ENCODE measurements at places on chromosomes 7 and 10. TPM values are rescaled to one million over a fixed set of nuclear protein-coding genes. Genes with fewer than 3 reads are reported as not detected.

- DNase-seq, result no peak
These were observed at the start of gene GBX1 for GRCh38 chr7:151167197-151167961. Gene GBX1, minus strand, starts transcription at chr7:151167694. Its CDS starts 146 bp downstream, at chr7:151167548.

The FAM131B gene
- total RNA-seq, result 0.63 TPM

GRCh38 chr7:121126801-121127534, 138.5 kb downstream of the CPED1 start:
- no peak for DNase-seq

GRCh38 chr10:124019886-124020797, 73.3 kb downstream of the CHST15 start:
- DNase-seq, result no peak

The GNAI1 gene
- 8.8 TPM for total RNA-seq

DNA sequence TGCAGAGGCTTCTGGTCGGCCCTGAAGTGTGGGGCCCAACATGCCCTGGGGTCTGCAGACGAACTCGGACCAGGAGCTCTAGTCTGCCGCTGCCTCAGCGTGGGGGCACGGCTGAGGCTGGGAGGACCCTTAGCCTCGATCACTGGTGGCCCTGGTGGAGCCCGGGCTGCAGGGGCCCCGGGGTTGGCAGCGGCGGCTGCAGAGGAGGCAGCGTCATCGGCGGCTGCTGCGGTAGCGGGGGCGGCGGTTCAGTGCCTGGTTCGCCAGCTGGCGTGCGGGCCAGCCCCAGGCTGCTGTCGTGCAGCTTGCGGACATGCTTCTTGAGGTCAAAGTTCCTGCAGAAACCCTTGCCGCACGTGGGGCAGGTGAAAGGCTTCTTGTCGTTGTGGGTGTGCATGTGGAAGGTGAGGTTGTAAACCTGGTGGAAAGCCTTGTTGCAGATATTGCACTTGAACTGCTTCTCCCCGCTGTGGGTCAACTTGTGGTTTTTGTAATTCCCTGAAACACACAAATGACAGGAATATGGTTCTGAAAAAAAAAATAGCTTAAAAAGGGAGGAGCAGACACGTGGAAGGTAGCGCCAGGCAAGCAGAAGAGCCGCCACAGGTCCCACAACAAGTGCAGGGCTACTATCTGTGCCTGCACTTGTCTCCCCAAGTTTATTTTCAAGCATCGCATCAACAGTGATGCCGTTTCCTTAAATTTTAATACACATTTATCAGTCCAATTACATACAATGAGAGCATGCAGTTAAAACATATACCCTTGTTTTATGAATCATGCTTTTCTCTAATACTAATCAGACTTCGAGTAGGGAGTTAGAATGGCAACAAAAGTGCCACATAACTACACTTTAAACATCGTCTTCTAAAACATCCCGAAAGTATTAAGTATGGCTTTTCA, 2.4 kb downstream of the FEZF1 start:
- DNase-seq, result peak; percentile 60

DNA sequence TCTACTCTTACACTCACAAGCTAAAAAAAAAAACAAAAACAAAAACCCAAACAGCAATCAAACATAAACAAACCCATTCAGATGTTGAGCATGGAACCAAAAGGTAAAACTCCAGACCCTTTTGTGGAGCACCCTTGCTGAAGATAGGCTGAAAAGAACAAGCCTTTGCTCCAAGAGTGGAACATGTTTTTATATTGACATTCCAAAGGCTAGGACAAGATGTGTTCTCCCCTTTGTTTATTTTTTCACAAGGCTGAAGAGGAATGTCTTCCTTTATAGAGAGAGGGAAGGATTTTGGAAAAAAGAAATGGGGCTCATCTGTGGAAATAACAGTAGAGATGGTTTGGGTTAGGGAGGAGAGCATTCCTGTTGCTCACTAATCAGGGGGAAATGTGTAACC, 87.2 kb upstream of the ELMO1 start:
- DNase-seq, result no peak

DNA sequence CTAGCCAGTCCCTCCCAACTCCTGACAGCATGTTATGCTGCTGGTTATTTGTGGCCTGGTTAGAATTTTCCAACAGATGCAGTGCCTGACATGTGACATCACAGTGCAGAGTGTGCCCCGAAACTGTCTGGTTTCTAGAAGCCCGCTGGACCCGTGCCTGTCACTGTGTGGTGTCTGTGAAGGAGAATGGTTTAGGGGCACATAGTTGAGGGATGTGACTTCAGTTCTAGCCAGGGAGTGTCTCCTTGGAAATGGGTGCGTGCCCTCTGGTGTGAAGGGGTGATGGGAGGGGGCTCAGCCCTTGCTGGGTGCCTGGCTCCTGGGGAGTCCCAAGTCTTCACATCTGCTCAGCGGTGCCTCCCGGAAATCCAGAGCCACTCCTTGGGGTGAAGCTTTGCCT, 303.6 kb downstream of the GLRX3 start:
- DNase-seq, result no peak

DNA sequence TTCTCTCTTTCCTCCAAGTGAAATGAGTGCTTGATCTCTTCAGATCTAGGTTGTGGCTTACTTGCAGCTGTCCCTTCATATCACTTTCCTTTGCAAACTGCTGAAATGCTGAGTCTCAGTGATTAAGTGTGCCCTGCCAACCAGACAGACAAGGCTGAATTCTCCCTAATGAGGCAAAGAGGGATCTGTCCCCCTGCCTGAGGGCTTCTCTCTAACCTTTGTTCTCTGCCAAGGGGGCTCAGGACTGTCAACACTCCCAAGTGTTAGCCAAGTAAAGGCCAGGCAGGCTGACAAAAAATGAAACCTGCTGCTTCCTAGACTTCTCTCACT, at the start of gene MSS51:
Gene MSS51 (minus strand): TSS at position 24 of the 330 bp plus-strand sequence. CDS start 5,277 bp downstream, outside the sequence.
- DNase-seq, result no peak

DNA sequence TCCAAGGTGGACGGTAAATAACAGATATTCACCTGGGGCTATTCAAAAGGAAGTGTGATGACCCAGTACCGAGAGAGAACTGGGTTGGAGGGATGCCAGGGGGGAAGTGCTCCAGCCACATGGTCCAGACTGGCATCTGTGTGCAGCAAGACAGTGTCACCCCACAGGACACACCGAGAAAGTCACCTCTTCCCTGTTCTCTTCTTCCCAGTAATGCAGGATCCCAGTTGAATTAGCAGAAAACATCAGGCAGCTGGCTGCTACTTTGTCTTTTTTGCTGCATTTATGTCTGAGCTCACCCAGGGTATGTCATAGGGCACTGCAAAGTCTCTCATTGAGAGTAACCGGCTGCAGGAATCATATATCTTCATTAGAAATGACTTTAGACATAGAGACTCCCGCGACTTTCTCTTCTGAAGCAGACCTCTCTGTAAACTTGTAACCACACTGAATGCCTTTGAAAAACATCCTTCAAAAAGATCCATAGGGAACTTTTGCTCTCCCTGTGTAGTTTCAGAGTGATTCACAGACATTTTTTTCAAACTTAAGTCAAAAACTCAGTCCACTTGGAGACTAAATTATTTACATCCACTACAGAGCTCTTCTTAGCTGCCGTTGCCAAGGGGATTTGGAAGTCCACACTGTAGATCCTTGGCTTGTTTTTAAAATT, 609.0 kb upstream of the DPP6 start:
- no peak for DNase-seq

The LRRN3 gene
- not detected for total RNA-seq

The RELN gene
- 3.1 TPM for total RNA-seq

The SPDYE11 gene
- total RNA-seq, result not detected

- DNase-seq, result no peak
These were observed 96.0 kb downstream of the HTR5A start for GRCh38 chr7:155166108-155166507.

DNA sequence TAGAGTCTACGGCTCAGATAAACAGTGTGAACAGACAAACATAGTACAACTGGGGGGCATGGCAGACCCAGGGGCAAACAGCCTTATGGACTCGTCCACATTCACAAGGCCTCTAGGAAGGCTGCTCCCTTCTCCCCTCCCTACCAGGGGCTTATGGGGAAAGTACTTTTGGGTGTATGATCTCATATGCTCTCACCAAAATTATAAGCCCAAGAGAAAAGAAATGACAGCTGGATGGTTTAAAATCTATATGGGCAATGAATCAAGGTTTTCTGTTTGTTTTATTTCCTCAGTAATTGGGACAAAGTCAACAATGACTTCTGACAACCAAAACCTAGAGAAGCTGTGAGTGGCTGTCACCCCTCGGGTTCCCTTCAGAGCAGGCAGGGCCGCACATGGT, 144.4 kb downstream of the PKD1L1 start:
- no peak for DNase-seq

- no peak for DNase-seq
These were observed 151.9 kb downstream of the UBE2H start for GRCh38 chr7:129800901-129801300.

DNA sequence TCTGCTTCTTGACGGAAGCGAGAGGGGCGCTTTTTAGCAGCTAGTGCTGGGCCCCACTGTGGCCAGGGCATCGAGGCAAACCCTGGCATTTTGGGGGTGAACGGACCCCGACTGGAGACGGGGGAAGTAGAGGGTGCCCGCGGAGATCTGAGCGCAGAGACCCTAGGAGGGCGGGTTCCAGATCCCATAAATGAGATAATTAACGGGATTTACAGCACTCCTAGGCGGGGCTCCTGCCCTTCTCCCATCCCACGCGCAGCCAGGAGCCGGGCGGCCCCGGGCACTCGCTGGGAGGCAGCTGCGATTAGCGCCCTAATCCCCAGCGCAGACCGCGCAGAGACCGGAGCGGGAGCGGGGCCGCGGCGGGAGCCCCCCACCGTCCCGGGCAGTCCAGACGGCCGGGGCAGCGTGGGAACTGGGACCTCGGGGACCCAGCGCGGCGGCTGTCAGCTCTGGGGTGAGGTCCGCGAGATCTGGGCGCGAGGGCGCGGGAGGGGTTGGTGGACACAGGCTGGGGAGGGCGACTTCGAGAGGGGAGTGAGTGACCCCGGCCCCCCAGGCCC, 735 bp downstream of the JCAD start:
- DNase-seq, result peak; percentile 22

DNA sequence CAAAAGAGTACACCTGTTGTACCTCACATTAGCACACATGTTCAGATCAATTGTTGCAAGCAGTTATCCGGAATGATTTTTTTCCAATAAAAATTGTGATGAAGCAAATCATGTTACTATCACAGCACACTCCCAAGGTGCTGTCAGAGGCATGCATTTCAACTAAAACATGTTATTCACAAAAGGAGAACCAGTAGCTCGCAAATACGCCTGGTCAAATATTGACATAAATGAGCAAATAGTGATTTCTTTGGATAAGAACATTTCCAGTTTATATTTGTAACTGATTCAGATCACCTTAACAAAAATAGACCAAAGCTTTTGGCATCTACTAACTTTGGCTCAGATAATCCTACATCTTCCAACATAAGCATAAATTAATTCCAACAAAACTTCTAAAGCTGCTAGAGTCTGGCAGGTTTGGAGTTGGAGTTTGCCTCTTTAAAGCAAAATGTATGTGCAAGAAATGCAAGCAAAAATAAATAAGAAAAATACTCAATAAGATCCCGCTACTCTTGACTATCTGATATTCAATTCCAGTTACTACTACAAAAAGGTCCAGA, 208.0 kb downstream of the SFMBT2 start:
- no peak for DNase-seq

DNA sequence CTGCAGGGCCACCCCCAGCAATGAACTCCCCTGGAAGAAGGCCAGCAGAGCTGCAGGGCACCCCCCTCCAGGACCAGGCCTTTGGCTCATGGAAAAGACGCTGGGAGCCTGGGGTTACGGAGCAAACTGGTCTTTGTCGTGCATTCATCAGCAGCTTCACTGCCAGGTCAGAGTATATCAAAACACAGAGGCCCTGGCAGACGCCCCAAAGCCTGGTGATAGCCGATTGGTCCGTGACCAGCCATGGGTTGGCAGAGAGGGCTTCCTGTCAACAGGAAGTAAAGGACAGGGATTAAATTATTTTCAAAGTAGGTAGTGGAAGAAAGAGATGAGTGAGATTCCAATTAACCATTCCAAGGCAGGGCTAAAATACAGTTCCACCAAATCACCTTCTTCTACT, 9.0 kb downstream of the PRKAG2 start:
- DNase-seq, result peak; percentile 16

The SH2D4B gene
- total RNA-seq, result not detected

- no peak for DNase-seq
These were observed 10.5 kb upstream of the ZNF212 start for GRCh38 chr7:149228831-149229471.

- DNase-seq, result no peak
These were observed 8.8 kb downstream of the DLX5 start for GRCh38 chr7:97015756-97016380.

The SRRM3 gene
- total RNA-seq, result 1.4 TPM

DNA sequence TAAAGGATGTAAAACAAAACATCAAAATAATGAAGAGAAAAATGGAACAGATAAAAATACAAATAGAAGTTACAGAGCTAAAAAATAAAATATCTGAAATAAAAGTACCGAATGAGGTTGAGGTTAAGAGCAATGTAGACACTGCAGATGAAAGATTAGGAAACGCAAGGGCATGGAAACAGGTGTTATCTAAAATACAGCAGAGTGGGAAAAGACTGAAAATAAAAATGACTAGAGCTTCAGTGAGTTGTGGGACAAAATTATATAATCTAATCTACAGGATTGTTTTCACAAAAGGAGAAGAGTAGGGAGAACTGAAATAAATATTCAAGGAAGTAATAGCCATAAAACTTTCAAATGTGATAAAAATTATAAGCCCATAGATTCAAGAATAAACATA, 123.8 kb downstream of the PTEN start:
- DNase-seq, result no peak

DNA sequence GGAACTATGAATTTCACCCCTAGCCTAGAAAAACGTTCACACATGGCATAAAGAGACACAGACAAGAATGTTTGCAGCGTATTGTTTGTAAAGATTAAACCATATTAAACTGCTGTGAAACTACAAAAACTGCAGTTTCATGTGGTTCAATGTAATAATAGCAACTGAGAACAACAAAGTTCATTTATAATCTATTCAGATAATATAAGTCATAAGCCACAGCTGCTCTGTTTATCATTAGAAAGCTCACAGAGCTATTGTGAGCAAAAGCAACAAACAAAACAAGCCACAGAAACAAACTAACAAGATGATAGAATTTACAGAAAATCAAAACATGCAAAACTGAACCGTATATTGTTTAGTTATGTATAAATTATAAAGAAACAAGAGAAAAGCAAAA, 113.5 kb downstream of the AHR start:
- no peak for DNase-seq

GRCh38 chr10:133325440-133326222, 11.1 kb downstream of the CALY start:
- DNase-seq, result no peak

- DNase-seq, result no peak
These were observed 1409.1 kb upstream of the CELF2 start for GRCh38 chr10:9608602-9609001.

The SPRN gene
- total RNA-seq, result not detected

DNA sequence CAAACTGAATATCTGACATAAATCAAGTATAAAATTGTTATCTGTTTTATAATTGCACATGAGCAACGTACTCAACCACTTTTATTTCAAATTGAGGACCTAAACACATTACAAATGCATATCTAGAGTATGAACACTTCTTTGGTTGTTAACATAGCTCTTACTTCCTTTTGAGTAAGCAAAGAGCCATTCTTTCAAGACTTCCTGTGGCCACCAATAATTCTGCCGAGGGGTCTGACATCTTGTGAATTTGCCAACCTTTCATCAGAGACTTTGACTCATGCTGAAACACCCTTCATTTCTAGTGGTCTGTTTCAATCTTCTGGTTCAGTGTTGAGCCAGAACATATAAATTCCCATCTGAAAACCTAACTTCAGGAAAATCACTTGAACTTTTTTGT, 59.4 kb downstream of the CDK14 start:
- peak; percentile 40 for DNase-seq

GRCh38 chr10:70671619-70672164, 614 bp upstream of the ADAMTS14 start:
- no peak for DNase-seq

All from MG63 (cell line).